ENCODE measurements at places on chromosomes 11 and 22. TPM values are rescaled to one million over a fixed set of nuclear protein-coding genes. Genes with fewer than 3 reads are reported as not detected.

GRCh38 chr22:30228509-30229359 lies 17.8 kb downstream of the LIF start:
- DNase-seq = no peak

- DNase-seq = no peak
These were observed 46.4 kb downstream of the ME3 start for GRCh38 chr11:86625981-86626380.

DNA sequence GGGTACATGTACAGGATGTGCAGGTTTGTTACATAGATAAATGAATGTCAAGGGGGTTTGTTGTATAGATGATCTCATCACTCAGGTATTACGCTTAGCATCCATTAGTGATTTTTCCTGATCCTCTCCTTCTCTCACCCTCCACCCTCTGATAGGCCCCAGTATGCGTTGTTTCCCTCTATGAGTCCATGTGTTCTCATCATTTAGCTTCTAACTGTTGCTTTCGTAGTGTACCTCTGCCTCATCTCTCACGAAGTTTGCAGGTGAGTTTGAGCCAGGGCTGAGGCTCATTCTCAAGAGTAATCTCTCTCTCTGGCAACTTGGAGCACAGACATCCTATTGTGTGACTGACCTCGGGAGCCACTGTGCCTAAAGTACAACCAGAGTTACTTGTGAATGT lies 4.7 kb upstream of the HBE1 start:
- no peak for DNase-seq

DNA sequence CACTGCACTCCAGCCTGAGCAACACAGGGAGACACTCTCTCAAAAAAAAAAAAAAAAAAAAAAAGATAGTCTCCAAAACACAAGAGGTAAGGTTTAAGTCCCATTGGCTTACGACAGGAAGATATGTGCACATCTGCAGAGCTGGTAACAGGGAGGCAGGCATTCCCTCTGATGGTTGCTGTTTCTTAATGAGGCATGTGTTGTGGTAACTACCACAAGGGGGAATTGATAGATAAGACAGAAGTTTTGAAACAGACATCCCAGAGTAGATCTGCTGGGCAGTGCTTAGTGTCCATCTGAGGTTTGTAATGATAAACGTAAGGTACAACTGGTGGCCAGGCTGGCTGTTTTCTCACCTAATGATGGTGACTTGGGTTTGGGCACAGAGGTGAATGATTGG lies 4.7 kb downstream of the EIF1AD start:
- DNase-seq = no peak

- DNase-seq = no peak
These were observed 634.3 kb downstream of the OPCML start for GRCh38 chr11:132898021-132898420.

DNA sequence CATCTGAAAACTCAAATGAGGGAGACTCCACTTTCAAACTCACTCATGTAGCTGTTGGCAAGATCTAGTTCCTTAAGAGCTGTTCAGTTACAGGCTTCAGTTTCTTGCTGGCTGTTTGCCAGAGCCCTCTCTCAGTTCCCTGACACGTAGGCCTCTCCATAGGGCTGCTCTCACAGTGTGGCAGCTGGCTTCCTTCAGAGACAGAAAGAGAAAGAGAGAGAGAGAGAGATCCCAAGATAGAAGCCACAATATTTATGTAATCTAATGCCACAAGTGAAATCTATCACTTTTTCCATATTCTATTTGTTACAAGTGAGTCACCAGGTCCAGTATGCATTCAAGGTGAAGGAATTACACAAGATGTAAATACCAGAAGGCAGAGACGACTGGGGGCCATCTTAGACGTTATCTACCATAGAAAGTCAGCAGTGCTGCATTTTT lies 168.8 kb downstream of the RCN1 start:
- no peak for DNase-seq

- peak; percentile 85 for DNase-seq
These were observed at the start of gene DGAT2 for GRCh38 chr11:75768112-75768908. Gene DGAT2, plus strand, starts transcription at chr11:75768778. Its CDS starts 214 bp downstream, at chr11:75768992.

DNA sequence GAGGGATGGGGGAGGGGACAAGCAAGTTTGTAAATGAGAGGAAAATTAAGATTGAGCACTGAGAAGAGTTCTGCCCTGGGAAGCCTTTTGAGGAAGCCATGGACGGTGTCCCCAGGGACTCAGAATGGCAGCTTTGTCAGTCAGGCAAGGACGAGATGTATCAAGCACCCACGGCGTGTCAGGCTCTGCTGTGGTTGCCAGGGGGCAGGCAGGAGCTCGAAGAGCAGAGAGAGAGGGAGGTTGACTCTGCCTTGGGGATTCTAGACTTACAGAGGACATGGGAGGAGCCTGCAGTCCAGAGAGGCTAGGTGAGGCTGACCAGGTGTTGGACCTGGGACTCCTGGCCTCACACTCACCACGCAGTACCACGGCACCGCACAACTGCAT lies 29.1 kb upstream of the SYT7 start:
- DNase-seq = no peak

The IGLL1 gene
- polyA plus RNA-seq = not detected

GRCh38 chr11:330307-330693 lies 9.6 kb upstream of the IFITM3 start:
- DNase-seq = no peak

- DNase-seq = no peak
These were observed 1.9 kb upstream of the GRAP2 start for GRCh38 chr22:39898997-39899396.

The GDPD5 gene
- 10.2 TPM for polyA plus RNA-seq

DNA sequence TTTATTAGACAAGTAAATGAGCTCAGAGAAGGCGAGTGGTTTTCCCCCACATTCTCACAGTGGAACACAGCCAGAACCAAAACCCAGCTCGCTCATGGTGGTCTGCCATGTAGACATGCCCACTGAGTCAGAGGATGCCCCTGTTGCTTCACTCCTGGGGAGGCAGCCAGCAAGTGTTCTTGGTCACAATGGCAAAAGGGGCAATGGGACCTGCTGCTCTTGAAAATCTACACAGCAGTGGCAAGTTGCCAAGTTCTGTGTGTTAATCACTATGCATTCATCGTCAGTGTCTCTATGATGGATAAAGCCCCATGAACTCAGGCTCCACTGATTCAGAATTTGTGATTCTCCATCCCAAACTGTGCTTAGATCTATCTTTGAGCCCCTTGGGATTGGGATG lies 64.7 kb upstream of the TBCEL start:
- DNase-seq = no peak

GRCh38 chr11:1054143-1055108 lies 17.9 kb upstream of the MUC6 start:
- no peak for DNase-seq

- peak; percentile 78 for DNase-seq
These were observed 116.2 kb downstream of the FAT3 start for GRCh38 chr11:92340839-92341238.

DNA sequence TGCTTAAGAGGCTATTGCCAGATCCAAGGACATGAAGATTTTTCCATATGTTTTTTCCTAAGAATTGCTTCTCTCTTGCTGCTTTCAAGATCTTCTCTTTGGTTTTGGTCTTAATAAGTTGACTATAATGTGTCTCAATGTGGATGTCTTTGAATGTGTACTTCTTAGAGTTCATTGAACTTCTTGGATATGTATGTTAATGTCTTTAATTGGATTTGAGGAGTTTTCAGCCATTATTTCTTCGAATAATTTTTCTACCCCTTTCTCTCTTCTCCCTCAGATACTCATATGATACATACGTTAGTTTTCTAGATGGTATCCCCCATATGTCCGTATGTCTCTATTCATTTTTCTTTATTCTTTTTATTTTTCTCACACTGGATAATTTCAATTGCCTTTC lies 13.2 kb downstream of the CABIN1 start:
- DNase-seq = no peak

DNA sequence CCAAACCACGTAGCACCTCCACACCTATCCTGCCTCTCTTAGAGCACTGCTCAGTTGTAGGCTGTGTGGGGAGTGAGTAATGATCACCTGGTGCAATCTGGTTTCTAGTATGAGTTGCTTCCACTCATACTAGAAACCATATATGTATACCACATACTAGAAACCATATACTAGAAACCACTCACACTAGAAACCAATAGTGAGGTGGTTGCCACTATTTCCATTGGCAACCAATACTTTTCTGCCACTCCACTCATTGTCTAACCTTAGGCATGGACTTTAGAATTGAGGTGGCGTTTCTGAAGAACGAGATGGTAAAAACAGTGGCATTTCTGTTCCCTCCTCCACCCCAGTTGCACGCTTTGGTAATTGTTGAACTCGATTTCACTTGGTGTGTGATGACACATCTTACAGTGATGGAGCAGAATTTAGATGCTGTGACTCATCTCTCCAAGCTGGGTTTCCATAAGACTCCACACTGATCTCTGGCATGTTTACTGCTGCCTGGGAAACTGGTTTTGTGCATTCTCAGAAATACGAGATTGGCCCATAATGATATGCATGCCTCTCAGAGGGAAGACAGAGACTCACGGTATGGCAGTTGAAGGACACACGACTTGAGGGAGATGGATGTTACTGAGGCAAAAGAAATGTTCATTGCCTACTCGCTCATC lies 82.9 kb downstream of the KIRREL3 start:
- no peak for DNase-seq

- no peak for DNase-seq
These were observed at the start of gene TEX54 for GRCh38 chr11:62832336-62833234. Gene TEX54, minus strand, starts transcription at chr11:62832841.

- DNase-seq = no peak
These were observed 1.2 kb downstream of the CAPRIN1 start for GRCh38 chr11:34052608-34053160.

DNA sequence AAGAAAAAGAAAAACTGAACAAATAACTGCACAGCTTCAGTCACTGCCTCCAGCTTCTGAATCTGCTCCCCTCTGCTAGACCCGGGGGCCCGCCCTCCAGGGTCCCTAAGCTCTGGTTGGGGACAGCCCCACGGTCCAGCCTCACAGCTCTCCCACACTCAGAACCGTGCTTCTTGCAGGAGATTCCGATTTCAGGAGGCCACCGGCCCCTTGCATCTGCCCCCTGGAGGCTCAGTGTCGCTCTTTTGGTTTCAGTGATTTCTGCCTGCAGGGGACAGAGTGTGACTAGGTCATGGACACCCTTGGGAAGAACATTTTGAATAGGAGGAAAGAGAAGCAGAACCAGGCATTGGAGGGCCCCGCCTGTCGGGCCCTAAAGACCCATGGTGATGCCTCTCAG lies 23.1 kb upstream of the RPS3 start:
- DNase-seq = no peak

DNA sequence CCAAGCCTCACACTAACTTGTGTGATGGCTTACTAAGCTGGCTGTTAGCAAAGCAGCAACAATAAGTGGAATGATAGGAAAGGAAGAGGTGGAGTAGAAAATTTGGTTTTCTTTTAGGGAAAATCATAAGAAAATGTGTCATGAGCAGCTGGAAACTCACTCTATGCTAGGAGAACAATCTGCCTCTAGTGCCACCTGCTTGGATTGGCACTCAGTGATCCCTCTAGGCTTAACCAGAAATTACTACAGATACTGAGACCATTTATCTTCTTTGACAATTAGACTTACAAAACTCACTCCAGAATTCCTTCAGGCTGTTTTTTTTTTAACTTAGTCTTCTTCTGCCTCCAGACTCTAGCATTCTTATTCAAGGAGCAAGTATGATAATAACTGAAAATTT lies 117.3 kb downstream of the CD44 start:
- no peak for DNase-seq

- DNase-seq = no peak
These were observed 415.9 kb downstream of the TMEM135 start for GRCh38 chr11:87453531-87454089.

The TMEM41B gene
- polyA plus RNA-seq = 16.5 TPM

DNA sequence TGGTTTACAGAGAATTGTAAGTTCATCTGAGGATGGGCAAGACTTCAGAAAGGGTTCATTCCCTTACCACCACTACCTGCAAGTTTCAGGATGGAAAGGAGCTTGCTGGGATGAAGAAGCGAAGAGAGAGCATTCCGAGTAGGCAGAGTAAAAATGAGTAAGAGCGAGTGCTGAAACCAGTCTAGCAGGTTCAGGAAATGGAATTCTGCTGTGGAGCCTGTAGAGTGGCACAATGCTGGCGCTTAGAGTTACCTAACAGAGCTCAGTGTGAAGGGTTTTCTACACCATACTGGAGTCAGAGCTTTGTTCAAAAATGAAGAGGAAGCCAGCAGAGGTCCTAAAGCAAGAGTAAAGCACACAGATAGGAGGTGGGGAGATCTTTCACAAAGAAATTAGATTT lies 179.2 kb upstream of the ZC3H12C start:
- DNase-seq = no peak

The CCDC88B gene
- polyA plus RNA-seq = 7.9 TPM

- no peak for DNase-seq
These were observed 309.8 kb downstream of the TTC28 start for GRCh38 chr22:28369854-28370253.

The HORMAD2 gene
- polyA plus RNA-seq = not detected

Data from H1 (cell line).